Stimulated activated CD4-positive, alpha-beta T cell treated with anti-CD3 and anti-CD28 coated beads, Interleukin-12 subunit alpha, Interleukin-12 subunit beta, amount 100 ng/mL, for 24 hours (primary cell): ENCODE measurements at places on chromosomes 1 and 21.

- no peak for DNase-seq
These were observed 49.5 kb downstream of the YARS1 start for GRCh38 chr1:32767641-32768040.

DNA sequence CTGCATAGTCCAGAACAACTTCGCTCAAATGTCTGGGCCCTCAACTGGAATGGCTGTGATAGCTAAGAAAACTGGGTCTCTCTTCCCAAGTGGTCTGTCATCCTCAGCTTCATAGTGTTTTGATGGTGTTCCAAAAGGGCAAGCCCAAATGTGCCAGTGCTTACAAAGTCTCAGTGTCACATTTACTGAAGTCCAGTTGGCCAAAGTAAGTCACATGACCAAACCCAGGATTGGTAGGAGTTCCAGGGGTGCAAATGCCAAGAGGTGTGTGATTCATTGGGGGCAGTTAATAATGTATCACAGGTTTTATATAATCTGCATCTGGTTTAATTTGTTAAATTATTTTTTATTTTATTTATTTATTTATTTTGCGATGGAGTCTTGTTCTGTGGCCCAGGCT lies 24.9 kb downstream of the SMG7 start:
- no peak for DNase-seq

DNA sequence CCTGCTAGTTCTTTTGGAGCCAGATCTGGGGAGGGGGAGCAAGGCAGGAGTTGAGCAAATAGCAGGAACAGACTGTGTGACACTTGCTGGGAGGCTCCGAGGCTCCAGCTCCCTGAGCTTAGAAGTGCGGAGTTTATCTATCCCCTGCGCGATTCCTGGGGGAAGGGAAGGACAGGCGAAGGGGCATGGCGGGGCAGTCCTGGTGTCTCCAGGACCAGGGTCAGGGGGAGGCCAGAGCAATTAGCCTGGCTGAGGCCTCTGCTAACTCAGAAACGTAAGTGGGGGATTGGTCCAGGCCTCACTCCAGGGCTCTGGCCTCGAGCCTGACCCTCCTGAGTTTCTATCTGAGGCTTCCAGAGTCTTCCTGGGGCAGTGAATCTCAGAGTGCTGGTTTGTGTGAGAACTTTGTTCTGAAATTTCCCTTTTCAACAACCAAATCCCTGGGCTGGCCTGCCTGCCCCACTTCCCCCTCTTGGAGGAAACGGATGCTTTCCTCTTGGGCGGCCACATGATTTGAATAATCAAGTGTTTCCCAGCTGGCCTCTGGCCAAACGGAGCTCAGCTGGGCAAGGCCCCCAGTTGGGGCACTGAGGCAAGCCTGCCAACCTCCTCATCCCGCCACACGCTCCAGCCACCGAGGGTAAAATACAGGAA lies 15.6 kb downstream of the ALPL start:
- no peak for DNase-seq

GRCh38 chr1:161071886-161072371 lies 2.2 kb upstream of the ARHGAP30 start:
- DNase-seq = no peak

DNA sequence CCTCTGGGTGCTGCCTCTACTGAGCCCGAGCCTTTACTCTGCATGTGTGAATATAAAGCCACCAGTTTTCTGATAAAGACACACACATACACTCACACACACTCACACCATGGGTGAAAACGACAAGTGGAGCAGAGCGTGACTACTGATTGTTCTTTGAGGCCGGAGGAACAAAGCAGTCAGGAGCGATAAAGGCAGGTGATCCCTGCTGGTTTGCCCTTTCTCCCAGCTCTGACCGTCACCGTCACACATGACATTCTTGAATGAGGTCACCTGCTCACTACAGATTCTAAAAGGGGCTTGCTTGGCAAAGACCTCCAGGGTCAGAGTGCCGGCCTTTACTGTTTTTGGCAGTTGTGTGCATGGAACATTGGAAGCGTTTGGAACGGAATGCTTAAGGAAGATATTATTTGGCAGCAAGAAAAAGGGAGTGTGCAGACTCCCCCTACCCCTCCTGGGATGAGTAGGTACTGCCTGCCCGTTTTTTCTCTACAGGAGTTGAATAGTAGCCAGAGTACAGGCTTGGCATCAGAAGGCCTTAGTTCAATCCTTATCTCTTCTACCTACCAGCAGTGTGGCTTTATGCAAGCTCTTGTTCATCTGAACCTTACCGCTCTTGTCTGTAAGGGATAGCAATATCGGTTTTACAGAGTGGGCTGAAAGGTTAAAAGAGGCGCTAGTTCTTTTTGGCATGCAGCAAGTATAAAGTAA lies 79.7 kb downstream of the PBX1 start:
- DNase-seq = no peak

DNA sequence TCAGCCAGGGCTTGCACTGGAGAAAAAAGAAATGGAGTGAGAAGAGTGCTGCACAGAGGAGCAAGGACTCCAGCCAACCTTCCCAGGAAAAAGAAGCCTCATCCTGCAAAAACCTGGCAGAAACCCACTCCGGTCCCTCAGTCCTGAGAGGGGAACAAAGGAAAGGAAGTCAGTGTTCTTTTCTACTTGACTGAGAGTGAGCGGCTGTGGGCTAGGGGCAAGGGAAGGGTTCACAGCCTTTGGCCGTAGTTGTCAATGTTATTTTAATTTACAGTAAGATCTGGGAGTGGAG lies 8.9 kb upstream of the GOLT1A start:
- no peak for DNase-seq

GRCh38 chr1:110903853-110904500 lies 31.0 kb downstream of the CD53 start:
- no peak for DNase-seq

DNA sequence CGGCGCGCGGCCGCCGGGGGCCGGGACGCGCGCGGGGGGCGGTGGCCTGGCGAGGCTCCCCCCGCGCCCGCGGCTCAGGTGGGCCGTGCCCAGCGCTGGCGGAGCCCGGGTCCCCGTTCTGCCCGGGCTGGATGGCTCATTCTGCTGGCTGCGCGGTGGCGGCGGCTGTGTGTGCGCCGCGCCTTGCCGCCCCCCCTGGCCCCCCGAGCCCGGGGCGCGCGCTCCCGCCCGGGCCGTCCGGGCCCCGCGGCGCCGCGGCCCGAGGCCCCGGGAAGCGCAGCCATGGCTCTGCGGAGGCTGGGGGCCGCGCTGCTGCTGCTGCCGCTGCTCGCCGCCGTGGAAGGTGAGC lies at the start of gene EPHB2:
Gene EPHB2, plus strand, starts transcription at position 139 of the 349 bp plus-strand sequence. Its CDS starts 144 bp downstream, at position 283.
- DNase-seq = no peak

- DNase-seq = no peak
These were observed 111.5 kb upstream of the USP24 start for GRCh38 chr1:55326496-55327243.

GRCh38 chr1:1116701-1117468 lies 996 bp upstream of the C1orf159 start:
- no peak for DNase-seq

- no peak for DNase-seq
These were observed 88.5 kb upstream of the ETV3 start for GRCh38 chr1:157226739-157227138.

GRCh38 chr21:28749536-28749935 lies 243.1 kb downstream of the LTN1 start:
- no peak for DNase-seq
